ENCODE measurements at places on chromosomes 3 and 15.

DNA sequence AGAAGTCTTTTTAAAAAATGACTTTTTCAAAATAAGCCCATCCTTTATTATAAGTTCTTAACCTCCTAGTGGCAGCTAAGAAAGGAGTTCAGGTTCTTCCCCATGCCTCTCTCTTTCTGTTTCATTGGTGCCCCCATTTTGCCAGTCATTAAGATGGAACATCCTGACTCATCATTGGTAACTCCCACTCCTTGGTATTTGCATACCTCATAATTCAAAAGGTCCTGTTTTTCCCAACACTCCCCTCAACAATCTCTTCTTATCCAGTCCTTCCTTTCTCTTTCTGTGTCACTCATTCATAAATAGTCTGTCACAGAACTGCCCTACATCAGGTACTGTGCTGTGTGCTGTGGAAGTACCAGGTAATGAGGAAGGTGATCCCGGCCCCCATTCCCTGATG lies 394.0 kb downstream of the FOXP1 start:
- no peak for DNase-seq

GRCh38 chr3:14461748-14462324 lies 59.4 kb downstream of the SLC6A6 start:
- no peak for DNase-seq

DNA sequence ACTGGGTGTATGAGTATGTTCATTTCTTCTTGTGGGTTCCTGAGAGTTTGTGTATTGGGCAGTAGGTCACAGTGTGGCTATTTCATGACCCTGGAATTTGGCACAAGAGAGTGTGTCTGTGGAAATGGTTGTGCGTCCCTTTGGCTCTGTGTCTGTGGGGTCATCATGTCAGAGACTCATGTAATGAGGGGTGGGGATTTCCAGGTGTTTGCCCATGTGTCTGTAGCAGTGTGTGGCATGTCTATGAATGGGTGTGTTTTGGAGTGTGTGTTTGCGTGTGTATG lies 1.3 kb upstream of the GATA2 start:
- DNase-seq: no peak

DNA sequence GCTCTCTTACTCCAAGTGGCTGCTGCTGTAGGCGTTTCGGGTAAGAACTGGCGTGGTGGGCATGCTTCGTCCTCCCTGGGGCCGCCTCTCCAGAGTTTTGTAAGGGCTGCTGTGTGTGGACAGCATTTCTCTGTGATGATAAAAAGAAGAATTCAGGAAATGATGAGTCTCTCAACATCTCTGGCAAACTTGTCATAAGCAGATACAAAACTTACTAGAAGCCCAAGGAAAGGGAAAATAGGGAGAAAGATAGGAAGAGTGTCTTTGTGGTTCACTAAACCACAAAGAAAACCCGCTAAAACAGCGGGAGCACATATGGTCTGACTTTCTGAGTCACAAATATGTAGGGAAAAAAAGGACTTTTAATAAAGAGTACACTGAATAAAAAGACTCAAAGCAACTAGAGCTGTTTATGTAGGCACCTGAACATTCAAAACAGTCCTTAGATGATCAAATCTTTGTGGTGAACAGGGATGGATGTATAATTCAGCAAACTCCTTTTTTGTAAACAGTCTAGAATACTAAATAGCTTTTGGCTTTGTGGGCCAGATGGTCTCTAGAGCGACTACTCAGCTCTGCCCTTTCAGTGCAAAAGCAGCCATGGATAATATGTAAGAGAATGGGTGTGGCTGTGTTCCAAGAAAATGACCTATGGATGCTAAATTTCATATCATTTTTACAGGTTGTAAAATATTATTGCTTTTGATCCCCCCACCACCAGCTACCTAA lies 60.4 kb upstream of the LMOD3 start:
- no peak for DNase-seq

- no peak for DNase-seq
Observed at GRCh38 chr3:103169289-103169688, 734.5 kb downstream of the ZPLD1 start.

DNA sequence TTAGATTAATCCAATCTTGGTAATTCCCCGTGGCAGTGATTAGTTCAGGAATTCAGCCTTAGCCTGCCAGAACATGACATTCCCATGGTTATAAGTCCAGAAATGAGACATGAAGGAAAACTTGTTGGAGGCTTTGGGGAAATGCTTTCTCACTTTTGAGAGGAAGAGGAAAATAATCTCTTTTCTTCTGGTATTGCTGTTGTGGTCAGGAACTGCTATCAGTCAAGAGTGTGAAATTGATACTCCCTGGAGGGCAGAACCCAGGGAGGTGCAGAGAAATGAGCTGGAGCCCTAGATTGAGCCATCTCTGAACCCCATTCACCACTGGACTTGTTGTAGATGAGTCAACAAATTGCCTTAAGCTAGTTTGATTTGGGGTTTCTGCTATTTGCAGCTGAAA lies 38.6 kb upstream of the APH1B start:
- DNase-seq: no peak

- DNase-seq: no peak
Observed at GRCh38 chr3:191901741-191902140, 440.8 kb downstream of the PYDC2 start.

DNA sequence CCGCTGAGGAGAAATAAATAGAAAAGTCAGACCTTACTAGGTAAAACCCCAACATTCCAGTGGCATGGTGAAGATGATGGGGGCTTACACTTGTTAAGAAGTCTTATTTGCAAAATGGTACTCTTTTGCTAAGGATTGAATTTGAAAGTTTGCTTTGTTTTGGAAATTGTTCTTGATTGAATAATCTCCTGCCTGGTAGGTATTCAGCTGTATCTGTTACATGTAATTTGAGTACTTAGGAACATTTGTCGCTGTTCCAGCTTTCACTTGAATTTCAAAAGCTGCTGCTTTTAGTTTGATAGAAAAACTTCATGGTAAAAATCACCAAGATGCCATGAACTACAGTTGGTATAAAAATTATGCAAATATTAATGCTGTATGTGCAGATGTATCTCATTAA lies 44.6 kb downstream of the TFG start:
- no peak for DNase-seq

GRCh38 chr3:193997228-193998122 lies 138.5 kb upstream of the HES1 start:
- DNase-seq: no peak

DNA sequence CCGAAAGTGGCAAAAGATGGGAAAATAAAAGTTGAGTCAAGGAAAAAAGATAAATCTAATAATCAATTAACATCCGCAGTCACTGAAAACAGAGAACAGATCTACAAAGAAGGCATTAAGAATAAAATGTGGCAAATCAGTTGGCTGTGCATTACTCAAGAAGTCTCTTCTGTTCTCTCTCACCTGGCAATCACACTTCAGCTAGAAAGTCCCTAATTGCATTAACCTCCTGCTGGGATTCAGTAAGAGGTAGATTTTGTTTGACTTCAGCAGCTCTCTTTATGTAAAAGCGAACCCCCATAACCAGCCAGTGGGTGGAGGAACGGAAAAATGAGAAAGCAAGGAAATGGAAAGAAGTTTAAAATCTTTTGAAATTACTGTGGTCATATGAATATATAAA lies 94.7 kb upstream of the PLXND1 start:
- no peak for DNase-seq

GRCh38 chr3:139830817-139831216 lies 104.2 kb upstream of the CLSTN2 start:
- no peak for DNase-seq

DNA sequence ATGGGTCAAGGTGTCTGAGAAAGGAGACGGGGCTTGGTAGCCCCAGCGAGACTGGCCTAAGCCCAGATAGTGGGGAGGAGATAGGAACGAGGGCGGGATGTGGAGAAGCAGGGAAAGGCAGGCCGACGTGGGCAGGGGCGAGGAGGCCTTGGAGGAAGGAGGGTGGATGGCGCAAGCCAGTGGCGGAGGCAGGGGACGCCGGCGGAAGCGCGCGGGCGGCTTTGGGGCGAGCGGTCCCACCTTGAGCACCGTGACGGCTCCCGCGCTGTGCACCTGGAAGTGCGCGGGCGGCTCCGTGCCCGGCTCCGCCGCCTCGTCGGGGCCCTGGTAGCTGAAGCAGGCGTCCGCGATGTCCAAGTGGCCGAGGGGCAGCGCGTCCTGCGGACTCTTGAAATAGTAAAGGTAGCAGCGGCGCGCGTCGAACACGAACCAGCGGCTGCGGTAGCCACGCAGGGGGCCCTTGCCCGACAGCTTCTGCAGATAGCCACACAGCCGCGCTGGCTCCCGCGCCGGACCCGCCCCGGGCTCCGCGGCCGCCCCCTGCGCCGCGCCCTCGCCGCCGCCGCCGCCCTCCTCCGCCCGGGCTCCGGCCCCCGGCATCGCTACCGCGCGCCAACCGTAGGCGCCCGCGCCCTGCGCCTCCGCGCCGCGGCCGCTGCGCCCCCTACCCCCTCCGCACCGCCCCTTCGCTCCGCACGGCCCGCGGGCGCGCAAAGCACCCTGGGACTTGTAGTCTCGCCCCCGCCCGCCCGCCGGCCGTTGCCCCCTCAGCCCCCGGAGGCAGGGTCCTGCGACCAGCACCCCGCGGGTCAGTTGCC lies at the start of gene TBC1D2B:
Gene TBC1D2B (minus strand): TSS at position 659 of the 818 bp plus-strand sequence. CDS start 59 bp downstream, at position 600.
- DNase-seq: peak; percentile 45
